ENCODE measurements at places on chromosomes 6 and 20.

- no peak for DNase-seq
Observed at GRCh38 chr20:19692100-19692499, 66.0 kb upstream of the RIN2 start.

GRCh38 chr6:119978274-119978889, 628.8 kb upstream of the MAN1A1 start:
- DNase-seq = peak; percentile 12

GRCh38 chr6:154672086-154672485, 61.1 kb upstream of the SCAF8 start:
- no peak for DNase-seq

DNA sequence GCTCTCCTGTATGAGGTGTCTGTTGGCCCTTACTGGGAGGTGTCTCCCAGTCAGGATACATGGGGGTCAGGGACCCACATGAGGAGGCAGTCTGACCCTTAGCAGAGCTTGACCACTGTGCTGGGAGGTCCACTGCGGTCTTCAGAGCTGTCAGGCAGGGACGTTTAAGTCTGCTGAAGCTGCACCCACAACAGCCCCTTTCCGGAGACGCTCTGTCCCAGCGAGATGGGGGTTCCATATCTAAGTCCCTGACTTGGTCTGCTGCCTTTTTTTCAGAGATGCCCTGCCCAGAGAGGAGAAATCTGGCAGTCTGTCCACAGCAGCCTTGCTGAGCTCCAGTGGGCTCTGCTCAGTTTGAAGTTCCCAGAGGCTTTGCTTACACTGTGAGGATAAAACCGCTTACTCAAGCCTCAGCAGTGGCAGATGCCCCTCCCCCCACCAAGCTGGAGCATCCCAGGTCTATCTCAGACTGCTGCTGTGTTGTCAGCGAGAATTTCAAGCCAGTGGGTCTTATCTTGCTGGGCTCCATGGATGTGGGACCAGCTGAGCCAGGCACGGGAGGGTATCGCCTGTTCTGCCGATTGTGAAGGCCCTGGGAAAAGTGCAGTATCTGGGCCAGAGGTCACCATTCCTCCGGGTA, 36.3 kb upstream of the IBTK start:
- no peak for DNase-seq

- no peak for DNase-seq
Observed at GRCh38 chr6:160253714-160254113, 4.9 kb downstream of the SLC22A2 start.

- no peak for DNase-seq
Observed at GRCh38 chr6:61809004-61809595, 476.9 kb downstream of the KHDRBS2 start.

Data from fibroblast of skin of left quadriceps (primary cell).